Stimulated activated CD4-positive, alpha-beta T cell treated with anti-CD3 and anti-CD28 coated beads, Interleukin-2, amount 100 ng/mL, for 24 hours (primary cell): ENCODE measurements at places on chromosomes 2 and 18.

DNA sequence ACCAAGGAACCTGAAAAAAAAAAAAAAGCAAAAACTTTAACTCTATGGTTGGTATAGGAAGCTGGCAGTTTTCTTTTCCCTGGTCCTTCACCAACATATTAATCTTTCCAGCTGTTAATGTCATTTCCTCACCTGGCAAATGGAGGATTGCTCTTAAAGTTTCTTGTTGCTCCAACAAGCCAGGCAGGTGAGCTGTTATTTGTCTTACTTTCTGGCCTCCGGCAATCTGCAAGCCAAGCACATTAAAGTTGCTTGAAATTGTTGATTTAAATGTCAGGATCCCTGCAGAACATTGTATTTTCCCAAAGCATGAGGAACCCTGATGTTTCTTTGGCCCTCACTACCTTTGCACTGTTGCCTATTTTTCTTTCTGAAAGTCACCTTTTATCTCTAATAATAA lies 664.9 kb downstream of the METTL4 start:
- DNase-seq = no peak

DNA sequence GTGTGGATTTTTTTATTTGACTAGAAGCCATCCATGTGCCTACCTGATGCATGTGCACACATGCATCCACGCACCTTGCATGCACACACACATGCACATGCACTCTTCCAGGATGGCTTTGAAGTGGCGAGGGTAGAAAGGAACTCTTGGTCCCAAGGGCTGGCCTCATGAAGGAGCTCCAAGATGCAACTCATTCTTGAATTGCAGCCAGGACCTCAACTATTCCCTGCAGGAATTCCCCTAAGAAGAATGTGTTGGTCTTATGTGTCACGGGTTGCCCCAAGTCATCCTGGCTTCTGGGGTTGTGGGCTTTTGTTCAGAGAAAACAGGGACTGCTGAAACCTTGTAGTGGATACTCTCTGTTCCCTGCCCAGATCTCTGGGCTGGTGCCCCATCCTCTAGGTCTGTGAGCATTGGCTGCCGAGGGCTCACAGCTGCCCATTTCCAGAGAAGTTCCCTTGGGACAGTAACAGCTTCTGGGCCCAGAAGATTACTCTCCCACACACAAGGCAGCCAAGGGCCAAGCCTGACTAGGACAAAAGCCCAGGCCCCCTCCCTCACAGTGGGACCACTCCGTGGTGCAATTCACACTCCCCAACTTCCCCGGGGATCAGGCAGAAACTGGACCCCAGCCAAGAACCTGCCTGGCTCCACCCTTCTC lies 137.6 kb downstream of the COPS8 start:
- no peak for DNase-seq

DNA sequence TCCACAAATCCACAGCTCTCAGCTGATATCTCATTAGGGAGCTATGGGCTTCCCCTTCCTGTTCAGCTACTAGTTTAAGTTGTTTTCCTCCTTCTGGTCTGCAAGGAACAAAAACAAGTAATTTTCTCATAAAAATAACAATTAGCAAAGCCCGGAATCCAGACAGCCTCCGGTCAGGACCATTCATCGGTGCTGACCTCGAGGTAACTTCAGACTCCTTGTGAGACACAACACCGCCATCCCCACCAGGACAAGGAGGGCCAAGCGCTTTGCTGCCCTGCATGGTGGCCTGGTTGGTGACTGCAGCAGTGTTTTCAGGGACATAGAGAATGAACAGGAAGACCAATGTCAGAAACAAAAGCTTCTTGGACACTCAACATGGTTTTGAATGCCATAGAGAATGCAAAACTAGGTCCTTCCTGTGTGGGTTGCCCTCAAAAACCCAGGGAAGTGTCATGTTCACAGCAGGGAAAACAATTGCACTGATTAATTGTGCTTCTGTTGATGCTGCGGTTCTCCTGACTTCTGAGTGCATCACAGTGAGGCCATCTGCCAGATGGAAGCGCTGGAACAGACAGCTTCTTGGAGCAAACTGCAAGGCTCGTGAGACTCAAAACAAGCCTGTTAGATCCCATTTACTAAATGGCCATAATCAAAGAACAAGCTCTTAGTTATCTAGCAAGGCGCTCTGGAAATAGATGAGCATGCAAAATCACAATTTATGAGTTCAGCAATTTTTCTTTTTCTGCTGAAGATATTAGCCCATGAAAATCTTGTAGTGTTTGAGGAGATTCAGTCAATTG lies 77.1 kb downstream of the HS1BP3 start:
- no peak for DNase-seq

DNA sequence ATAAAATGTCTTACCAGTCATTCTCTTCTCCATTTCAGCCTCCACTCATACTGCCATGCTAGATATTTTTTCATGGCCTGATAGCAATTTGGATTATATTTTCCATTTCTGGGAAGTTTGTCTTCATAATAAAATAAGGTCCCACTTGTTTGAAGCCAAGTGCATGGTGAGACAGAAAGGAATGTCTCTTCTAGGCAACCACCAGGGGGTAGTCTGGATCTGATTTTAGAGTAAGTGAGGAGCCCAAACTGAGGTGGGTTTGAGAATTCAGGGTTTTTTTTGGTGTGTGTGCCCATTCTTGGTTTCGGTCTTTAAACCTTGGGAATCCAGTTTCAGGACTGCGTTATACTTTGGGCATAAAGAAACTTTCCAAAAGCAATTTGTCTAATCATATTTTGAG lies 315.5 kb downstream of the RPRM start:
- no peak for DNase-seq

GRCh38 chr2:7499018-7499417 lies 581.8 kb downstream of the RNF144A start:
- DNase-seq = no peak

GRCh38 chr2:127275789-127276188 lies 18.2 kb downstream of the ERCC3 start:
- no peak for DNase-seq

DNA sequence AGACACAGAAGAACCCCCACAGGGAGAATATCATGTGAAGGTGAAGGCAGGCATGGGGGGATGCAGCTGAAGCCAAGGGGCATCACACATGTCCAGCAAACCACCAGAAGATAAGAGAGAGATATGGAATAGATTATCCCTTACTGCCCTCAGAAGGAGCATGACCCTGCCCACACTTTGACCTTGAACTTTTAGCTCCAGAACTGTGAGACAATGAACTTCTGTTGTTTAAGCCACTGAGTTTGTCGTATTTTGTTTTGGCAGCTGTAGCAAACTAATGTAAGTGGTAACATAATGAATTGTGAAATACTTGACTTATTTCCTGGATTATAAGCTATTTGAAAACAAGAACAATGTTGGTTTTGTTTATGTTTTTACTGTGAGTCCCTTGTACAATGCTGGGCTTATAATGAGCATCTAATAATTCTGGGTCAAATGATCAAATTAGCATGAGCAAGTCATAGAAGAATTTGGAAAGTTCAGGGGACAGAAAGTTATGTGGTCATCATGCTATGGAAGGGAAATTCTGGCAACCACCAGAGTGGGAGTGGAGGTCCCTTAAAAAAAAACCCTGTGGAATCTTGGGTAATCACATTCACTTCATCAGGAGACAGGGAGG lies 541.0 kb upstream of the KLHL29 start:
- no peak for DNase-seq

DNA sequence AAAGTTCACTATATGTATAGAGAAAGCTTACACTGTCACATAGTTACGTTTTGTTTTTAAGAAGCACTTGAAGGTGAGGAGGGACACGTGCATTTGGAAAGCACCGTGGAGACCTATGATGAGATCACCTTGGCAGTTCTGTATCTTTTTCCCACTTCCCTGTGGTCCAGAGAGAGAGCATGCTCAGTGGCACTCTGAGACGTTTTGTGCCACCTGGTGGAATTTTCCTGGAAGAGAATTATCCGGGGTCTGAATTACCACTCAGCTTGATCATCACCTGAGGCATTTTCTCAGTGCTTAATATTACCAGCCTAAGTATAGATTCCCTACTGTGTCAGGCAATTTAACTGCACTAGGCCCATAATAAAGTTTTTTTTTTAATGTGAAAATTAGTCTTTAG lies 469.4 kb upstream of the SMIM21 start:
- no peak for DNase-seq

DNA sequence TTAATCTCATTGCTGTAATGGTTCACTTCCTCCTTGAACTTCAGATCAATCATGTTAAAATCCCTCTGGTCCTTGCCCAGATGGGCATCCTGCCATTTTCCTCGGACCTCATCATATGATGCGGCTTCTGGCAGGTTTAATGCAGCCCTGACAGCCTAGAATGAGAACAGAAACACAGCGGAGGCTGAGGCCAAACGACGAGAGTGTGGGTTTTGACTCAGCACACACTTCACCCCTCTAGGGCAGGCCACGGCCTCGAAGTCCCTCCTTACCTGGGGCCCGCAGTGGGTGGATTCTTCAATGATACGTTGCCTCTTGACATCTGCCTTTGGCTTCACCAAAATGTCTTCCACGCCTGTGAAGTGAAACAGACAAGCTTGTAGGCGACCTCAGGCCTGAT lies 56.8 kb downstream of the POLR1A start:
- DNase-seq = no peak

- DNase-seq = no peak
Measured at GRCh38 chr2:18267501-18267900, 293.0 kb downstream of the RDH14 start.

GRCh38 chr18:76546088-76546435 lies 51.0 kb upstream of the ZNF516 start:
- no peak for DNase-seq

DNA sequence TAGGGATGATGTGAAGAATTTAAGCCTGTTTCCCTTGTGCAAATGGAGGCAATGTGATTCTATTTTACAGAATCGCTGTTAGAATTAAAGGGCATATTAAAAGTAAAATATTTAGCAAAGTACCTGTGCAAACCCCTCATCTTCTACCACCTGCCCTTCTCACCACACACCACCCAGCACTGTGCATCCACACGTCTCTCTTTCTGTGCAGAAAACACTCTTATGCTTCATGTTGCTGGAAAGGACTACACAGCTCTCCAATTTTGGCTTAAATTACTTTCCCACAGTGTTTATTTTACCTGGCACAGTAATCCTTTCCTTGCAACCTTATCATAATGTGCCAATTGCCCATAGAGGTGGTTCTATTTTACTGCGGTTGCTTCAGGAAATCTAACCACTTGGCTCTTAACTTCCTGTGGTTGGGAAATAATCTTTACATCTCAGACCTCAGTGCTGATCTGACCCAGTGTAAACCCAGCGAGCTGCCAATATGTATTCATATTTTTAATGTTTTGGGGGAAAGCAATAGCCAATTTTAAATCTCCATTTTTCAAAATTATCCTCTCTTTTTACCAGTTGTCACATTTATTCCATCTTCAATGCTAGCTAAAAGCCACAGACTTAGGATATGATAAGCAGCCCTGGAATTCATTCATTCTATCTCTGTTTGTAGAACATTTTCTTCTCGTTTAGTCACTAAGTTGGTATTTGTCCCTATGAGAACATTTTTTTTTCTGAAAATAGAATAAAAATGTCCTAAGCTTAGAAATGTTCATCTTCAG lies 250.9 kb downstream of the DSEL start:
- DNase-seq = no peak

DNA sequence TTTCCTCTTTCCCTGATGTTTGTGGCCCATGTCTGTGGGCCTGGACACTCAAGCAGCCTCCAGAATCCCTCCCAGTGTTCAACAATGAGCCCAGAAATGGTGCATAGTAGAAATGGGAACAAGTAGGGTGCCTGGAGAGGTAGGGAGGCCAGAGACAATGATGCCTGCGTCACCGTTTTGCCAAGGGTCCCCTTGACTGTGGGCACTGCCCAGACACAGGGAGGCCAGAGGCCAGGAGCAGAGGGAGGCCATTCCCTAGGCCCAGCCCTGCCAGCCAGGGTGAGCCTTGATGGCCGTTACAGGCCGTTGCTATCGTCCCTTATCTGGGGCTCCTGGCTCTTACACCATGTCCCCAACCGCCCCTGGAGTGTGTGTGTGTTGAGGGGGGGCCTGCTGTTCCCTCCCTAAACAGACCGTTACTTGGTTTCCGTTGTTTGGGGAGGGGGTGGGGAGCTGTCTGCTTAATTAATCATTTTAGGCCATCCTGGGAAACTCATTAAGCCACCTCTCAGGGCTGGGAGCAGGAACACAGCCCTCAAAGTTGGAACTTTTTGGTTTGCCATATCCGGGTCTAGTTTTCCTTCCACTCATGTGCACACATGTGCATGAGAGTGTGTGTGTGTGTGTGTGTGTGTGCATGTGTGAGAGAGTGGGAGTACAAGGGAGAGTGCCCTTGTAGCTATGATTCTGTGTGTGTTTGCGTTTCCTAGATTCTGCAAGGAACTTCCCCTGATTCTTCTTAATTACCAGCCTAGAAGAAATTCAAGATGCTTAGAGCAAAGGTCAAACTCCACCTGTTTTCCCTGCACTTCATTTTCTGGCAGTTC lies 135.2 kb upstream of the HAAO start:
- no peak for DNase-seq

DNA sequence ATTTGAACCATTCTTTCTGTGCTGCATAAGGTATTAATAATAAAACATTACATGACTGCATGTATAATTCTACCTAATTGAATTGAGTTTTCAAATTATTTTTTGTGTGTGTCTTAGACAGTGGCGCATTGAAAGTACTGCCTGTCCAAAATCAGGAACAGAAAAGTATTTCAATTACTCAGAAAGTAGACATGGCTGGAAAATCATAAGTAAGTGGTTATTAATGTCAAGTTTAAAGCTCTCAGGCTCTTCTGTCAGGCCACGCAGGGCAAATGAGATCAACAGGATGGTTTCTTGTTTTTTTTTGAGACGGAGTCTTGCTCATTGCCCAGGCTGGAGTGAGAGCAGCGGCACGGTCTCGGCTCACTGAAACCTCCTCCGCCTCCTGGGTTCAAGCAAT lies 32.4 kb upstream of the DARS1 start:
- no peak for DNase-seq

DNA sequence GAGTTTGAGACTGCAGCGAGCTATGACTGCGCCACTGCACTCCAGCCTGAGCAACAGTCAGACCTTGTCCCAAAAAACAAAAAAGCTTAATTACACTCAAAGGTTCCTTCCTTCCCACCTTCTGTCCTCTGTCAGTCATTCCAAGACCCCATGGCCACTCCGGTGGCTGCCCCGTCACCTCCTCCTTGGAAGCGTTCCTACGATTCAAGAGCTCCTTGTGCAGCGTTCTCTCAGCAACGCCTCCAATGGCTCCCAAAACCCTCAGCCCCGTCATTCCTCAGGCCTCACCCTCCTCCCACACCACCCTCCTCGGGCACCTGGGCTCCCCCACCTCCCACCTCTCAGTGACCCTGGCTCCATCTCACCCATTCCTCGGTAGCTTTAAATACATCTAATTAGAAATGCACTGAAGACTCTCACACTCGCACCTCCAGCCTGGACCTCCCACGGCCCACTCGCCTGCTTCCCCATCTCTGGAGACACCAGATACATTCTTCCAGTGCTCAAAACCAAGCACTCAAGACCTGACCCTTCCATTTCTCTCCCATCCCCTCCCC lies 8.0 kb downstream of the PASK start:
- DNase-seq = no peak

DNA sequence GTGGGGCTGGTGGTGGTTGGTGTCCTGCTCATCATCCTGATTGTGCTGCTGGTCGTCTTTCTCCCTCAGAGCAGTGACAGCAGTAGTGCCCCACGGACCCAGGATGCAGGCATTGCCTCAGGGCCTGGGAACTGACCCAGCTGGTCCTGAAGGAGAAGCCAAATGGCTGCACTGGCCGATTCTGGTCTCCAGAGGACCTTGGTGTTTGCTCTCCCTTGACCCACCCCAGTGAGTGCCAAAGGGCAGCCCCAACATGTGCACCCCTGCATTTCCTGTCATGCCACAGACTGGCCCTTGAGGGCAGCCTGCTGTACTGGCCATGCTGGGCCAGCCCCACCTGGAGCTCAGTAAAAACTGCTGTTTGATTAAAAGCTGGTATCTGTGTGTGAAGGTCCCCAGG lies 2.5 kb upstream of the RNF181 start:
- DNase-seq = no peak
